ENCODE measurements at places on chromosomes 5 and 9. TPM values are rescaled to one million over a fixed set of nuclear protein-coding genes. Genes with fewer than 3 reads are reported as not detected.

DNA sequence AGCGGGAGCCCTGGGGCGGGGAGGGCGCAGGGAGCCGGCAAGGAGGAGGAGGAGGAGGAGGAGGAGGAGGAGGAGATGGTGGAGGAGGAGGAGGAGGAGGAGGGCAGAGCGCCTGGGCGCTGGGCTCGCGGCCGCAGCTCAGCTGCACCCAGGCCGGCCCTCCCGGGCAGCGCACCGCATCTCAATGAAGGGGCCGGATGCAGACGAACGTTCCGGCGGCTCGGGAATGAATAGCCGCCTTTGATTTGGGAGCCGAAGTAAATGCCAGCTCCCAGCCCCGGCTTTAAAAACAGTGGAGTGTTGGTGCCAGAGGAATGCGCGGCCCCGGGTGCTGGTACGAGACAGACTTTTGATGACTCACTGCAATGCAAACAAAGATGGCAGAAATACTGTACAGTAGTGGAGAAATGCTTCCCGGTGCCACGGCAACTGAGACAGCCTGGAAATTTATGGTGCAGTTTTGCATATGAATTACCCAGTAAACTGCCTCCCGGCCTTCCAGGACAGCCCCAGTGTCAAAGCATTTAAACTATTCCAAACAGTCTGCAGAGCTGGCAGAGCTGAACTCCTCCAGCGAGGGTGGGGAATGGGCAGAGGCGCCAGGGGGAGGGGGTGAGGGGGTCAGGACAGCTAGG is 43.1 kb downstream of the NACC2 start:
- H3K4me3 ChIP-seq: peak overlapping the region; percentile 67
- H3K4me1 ChIP-seq: peaks cover 10% of the 10 kb centered on the region
- peak; percentile 80 for DNase-seq
- peak overlapping the region; percentile 66 for H3K27ac ChIP-seq
- no peaks in the 10 kb centered on the region for H3K27me3 ChIP-seq
- H3K36me3 ChIP-seq: no peaks in the 10 kb centered on the region

DNA sequence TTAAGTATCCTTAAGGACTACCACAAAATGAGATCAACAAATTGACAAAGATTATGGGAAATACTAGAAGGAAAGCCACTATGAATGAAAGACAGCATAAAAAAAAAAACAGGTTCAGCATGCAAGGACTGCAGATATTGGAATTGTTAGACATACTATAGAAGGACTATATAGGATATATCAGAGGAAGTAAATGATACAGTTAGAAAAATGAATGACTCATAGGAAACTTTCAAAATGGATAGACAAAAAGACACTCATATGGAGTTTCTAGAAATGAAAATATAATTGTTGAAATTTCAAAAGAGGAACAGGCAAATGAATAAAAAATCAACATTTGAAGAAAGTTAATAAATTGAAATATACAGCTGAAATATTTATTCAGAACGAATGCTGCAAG is 180.6 kb downstream of the PLK2 start:
- H3K4me1 ChIP-seq: no peaks in the 10 kb centered on the region
- H3K27me3 ChIP-seq: no peaks in the 10 kb centered on the region
- no peaks in the 10 kb centered on the region for H3K36me3 ChIP-seq

GRCh38 chr5:178626484-178627258 is at the start of gene CLK4:
TSS of gene CLK4 (minus strand) at chr5:178627050. CDS start at chr5:178623416, 3,634 bp downstream.
- peak; percentile 95 for DNase-seq
- H3K4me3 ChIP-seq: peak within 1 kb of the TSS; percentile 98
- H3K27ac ChIP-seq: peak within 1 kb of the TSS; percentile 98
- no peaks in the 10 kb centered on the region for H3K27me3 ChIP-seq
- H3K36me3 ChIP-seq: peaks cover 1% of the 10 kb centered on the region

DNA sequence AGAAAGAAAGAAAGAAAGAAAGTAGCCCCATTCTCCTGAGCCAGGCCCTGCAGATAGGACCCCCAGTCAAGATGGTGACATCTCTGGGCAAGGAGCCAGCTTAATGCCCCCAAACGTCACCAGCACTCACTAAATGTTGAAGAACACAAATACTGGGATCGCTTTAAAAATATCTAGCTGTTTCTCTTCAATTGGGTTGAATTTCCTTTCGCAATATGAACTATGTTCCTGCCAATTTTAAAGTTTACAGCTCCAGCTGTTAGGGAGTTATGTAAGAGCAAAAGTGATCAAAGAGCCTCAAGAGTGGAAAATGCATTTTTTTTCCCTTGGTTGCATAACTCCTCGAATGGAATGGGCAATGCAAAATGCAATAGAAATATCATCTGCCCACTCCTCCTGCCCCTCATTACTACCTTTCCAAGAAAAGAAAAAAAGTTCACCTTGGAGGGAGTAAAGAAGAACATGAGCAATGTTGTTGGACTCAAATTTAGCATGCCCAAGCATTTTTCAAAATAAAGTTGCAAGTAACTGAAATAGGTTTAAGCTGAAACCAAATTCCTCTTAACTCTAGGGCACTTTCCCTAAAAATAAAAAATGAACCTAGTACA is 244.2 kb upstream of the PIK3R1 start:
- H3K36me3 ChIP-seq: no peaks in the 10 kb centered on the region
- DNase-seq: no peak
- no peaks in the 10 kb centered on the region for H3K27me3 ChIP-seq
- peak overlapping the region; percentile 77 for H3K27ac ChIP-seq

DNA sequence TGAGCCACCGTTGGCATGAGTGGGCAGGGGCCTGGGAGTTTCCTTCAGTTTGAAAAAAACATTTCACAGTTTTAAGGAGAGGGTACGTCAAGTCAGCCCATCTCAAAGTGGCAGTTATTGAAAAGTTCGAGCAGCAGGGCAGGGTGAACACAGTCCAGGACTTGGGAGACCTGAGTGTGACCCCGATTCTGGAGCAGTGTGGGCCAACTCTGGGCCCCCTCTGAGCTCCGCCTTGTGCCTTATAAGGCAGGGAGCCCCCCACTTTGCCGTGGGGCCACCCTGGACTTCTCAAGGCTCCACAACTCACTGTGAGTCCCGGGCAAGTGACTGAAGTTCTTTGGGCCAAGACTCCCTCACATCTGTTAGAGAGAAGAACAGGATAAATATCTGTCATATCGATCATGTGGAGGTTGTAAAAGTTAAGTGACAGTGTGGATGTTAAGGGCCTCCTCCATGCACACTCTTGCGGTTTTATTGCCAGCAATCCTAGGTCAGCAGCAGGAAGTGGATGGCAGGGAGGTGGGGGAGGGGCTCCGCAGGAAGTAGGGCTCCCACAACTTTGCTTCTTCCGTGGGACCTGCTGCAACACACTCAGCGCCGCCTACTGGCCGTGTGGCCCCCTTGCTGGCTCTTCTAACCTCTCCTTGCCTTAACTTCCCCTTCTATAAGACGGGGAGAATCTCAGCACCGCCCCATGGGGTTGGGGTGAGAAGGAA is 38.4 kb downstream of the HRH2 start:
- peak; percentile 36 for DNase-seq
- H3K4me3 ChIP-seq: no peak overlapping the region
- H3K4me1 ChIP-seq: no peaks in the 10 kb centered on the region
- no peaks in the 10 kb centered on the region for H3K27me3 ChIP-seq

DNA sequence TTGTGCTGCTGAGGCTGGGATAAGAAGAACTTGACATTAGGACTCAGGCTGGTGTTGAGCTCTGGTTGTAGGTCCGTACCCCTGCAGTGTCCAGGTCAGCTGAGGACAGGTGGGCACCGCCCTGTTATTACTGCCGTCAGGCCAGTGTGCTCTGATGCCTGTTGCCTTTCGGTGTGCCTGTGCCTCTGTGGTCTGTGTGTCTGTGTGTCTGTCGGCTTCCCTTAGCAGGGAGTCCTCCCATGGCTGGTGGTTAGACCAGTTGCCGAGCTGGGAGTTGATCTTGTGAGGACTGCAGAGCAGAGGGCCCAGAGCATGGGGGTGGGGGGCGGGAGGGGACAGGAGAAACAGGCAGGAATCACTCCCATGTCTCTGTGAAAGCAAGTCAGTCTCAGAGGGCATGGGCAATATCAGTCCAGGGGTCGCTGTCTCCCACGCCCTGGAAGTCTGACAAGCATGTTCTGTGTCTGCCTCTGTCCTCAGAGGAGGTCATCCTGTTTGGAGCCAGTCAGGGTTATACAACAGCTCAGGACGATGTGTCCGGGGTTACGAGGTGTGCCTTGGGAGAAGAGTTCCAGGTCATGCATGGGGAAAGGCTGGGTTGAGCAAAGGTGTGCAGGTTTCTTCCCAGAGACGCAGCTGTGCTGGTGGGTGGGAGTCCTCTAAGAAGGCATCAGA is 67.3 kb upstream of the GARNL3 start:
- H3K4me1 ChIP-seq: peaks cover 13% of the 10 kb centered on the region
- peak overlapping the region; percentile 40 for H3K27ac ChIP-seq

GRCh38 chr5:76724871-76725270 is 8.9 kb downstream of the F2R start:
- no peak overlapping the region for H3K4me3 ChIP-seq
- DNase-seq: no peak
- no peaks in the 10 kb centered on the region for H3K36me3 ChIP-seq
- peak overlapping the region; percentile 31 for H3K27ac ChIP-seq

GRCh38 chr5:42596817-42597216 is 159.8 kb upstream of the CCDC152 start:
- no peak overlapping the region for H3K4me3 ChIP-seq
- no peaks in the 10 kb centered on the region for H3K27me3 ChIP-seq
- DNase-seq: no peak
- H3K36me3 ChIP-seq: no peaks in the 10 kb centered on the region
- peaks cover 9% of the 10 kb centered on the region for H3K4me1 ChIP-seq
- H3K27ac ChIP-seq: peak overlapping the region; percentile 17

- H3K27me3 ChIP-seq: no peaks in the 10 kb centered on the region
- no peaks in the 10 kb centered on the region for H3K4me1 ChIP-seq
- no peaks in the 10 kb centered on the region for H3K36me3 ChIP-seq
- no peak overlapping the region for H3K4me3 ChIP-seq
- no peak for DNase-seq
Measured at GRCh38 chr5:17249029-17249634, 31.7 kb downstream of the BASP1 start.

DNA sequence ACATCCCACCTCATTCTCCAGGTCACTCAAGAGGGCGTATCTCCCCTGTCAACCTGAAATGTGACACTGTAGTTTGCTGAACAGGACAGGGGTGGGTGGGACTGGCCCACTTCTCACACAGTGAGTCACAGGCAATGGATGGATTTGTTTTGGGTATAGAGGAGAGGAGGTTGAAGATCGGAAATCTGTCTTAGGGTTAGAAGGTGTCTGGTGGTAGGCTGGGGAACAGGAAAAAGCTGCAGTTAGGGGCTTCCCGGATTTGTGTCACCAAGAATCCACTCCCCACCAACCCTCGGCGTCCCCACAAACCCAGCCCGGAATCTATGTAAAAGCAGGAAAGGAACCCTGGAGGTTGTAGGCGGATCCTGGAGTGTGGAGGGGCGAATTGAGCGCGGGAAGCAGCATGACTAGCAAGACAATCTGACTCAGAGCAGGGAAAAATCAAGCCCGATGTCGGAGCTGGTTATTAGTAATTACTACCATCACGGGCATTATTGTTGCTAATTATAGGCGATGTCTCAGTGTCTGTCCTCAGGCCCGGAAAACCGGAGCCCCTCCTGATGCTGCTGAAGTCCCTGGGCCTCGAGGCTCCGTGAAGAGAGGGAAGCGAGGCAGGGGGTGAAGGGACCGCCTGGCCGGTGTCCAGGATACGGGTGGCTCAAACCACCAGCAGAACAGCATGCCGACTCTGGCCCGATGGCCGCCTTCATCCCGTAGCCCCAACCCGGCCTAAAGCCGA is 1.7 kb upstream of the IRX1 start:
- H3K27me3 ChIP-seq: peaks cover 66% of the 10 kb centered on the region
- no peak for DNase-seq
- peak overlapping the region; percentile 90 for H3K27ac ChIP-seq

DNA sequence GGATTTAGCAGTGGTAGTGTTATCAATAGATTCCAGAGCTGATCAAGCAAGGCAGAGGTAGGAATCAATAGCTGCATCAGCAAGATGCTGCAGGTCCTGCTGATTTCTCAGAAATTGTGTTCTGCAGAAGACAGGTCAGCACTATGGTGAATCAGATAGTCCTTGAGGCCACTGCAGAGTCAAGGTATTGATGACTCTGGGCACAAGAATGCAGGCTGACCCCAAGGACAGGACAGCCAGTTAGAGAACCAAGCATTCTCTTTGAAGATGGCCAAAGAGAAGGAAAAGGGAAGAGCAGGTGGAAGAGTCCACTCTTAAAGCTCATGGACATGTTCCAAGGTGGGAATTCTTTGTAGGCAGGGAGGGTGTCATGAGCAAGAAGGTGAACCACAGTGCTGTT is 28.0 kb downstream of the PRUNE2 start:
- H3K4me3 ChIP-seq: no peak overlapping the region
- no peaks in the 10 kb centered on the region for H3K4me1 ChIP-seq
- DNase-seq: no peak
- H3K36me3 ChIP-seq: no peaks in the 10 kb centered on the region

DNA sequence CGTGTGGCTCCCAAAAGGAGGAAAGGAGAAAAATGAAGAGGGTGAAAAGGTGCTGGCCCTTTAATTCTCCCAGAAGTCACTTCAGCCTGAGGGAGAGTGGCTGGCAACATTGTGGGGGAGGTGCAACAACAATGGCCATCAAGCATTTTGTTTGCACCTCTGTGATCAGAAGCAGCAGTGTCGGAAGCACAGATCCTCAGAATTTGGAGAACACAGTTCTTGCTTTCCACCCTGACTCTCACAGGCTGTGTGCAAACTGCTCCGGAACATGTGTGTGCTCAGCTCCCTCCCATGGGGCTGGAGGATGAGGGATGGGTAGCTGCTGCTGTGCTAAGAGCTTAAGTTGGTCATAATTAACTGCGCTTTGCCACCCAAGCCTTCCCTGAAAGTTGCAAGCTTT is 127.1 kb downstream of the DPYSL3 start:
- H3K36me3 ChIP-seq: no peaks in the 10 kb centered on the region
- no peak overlapping the region for H3K27ac ChIP-seq
- H3K4me3 ChIP-seq: peak overlapping the region; percentile 38
- DNase-seq: no peak

GRCh38 chr9:1875251-1875851 is 139.8 kb upstream of the SMARCA2 start:
- H3K27ac ChIP-seq: no peak overlapping the region
- no peaks in the 10 kb centered on the region for H3K36me3 ChIP-seq
- DNase-seq: no peak

The KIF3A gene
- 11.5 TPM for total RNA-seq

The DMRT3 gene
- total RNA-seq: 0.33 TPM

The FRRS1L gene
- 0.16 TPM for total RNA-seq

- H3K27me3 ChIP-seq: no peaks in the 10 kb centered on the region
- H3K4me1 ChIP-seq: no peaks in the 10 kb centered on the region
- DNase-seq: no peak
- no peak overlapping the region for H3K4me3 ChIP-seq
- H3K36me3 ChIP-seq: no peaks in the 10 kb centered on the region
Measured at GRCh38 chr5:108560166-108560565, 178.3 kb upstream of the FBXL17 start.

The PCDHGB2 gene
- total RNA-seq: 6.2 TPM

The NSMF gene
- 37.4 TPM for total RNA-seq

DNA sequence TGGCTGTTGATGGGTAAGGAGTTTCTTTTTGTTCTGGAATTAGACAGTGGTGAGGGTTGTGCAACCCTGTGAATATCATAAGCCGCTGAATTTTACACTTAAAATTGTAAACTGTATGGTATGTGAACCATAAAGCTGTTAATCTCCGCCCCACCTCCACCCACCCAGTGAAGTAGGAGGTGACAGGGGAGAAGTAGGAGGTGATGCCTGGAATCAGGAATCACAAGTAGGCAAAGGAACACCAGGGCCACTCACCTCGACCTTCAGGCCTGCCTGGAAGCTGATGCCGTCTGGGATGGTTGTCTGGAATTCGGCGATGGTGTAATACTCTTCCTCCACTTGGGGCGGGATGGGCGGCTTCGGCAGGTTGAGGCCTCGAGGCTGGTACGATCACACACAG is 62.3 kb upstream of the UBTD2 start:
- no peaks in the 10 kb centered on the region for H3K4me1 ChIP-seq
